ENCODE measurements at places on chromosomes 7 and 10.

- no peak for DNase-seq
Measured at GRCh38 chr7:92797284-92797683, 39.1 kb downstream of the CDK6 start.

DNA sequence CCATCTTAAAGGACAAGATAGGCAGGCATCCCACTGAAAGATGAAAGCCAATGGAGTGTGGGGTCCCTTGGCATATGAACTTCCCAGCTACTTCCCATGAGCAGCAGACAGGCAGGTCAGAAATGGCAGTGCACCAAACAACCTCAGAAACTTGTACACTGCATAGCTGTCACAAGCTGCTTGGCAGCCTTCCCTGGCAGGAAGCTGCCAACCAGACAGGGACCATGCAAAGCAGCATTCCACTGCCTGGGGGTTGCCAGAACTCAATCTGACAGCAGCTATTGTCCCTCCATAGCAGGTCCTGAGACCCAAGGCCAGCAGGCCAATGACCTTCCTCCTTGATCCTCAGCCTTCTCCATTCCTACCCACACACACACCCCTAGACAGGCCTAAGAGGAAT lies 139.5 kb downstream of the PLCE1 start:
- DNase-seq = no peak

- no peak for DNase-seq
Measured at GRCh38 chr7:43756368-43757072, 2.0 kb upstream of the BLVRA start.

GRCh38 chr7:102319671-102320070 lies 33.0 kb downstream of the SH2B2 start:
- no peak for DNase-seq

- no peak for DNase-seq
Measured at GRCh38 chr7:139948587-139949335, 114.0 kb downstream of the PARP12 start.

GRCh38 chr10:80201608-80202141 lies 3.7 kb downstream of the ANXA11 start:
- DNase-seq = no peak

- DNase-seq = no peak
Measured at GRCh38 chr10:99393036-99393435, 37.4 kb downstream of the GOT1 start.

DNA sequence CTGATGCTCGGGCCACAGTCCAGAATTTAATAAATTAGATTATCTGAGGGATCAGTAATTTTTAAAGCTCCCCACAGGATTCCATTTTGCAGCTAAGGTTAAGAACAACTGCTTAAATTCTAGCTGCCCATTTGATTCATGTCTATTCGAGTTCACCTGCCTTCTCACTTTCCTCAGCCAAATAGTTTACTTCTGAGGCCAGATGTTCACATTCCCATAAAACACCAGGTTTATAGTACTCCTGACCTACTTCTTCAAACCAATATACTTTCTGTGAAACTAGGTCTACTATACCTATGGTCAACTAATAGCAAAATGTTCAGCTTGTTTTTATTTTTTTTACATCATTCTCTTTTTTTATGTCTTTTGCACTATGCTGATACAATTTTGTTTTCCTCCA lies 86.3 kb downstream of the GPR158 start:
- DNase-seq = no peak

DNA sequence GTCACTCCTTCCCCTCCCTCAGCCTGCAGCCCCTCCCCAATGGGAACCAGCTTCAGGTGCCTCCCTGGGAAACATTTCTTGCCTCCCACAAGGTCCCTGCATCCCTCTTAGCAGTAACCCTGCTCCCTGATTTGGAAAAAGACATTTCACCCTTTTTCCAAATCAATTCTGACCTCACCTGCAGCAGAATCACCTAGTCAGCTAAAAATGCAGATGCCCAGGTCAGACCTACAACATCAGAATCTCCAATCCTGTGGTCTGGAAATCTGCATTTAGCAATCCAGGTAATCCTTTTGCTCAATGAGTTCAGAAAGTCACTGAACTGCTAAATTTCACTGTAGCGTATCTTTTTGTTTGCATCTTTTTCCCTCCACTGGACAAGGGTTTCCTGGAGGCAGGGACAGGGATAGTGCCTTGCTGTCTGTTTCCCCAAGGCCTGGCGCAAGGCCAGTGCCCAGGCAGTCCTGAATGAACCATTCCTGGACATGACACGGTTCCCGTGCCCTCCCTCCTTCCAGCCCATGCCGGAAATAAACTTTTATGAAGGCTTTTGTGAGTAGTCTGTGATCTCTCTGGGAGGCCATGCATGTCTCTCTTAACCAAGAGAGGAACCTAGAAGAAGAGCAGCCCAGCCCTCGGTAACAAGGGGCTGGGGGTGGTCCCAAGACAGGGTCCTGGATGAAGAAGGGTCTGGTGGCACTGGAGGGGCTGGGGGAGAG lies 44.0 kb downstream of the COL13A1 start:
- no peak for DNase-seq

- no peak for DNase-seq
Measured at GRCh38 chr10:24333736-24334135, 124.8 kb downstream of the KIAA1217 start.

- no peak for DNase-seq
Measured at GRCh38 chr10:60883187-60883586, 60.8 kb downstream of the RHOBTB1 start.

GRCh38 chr7:140714331-140715040 lies 18.0 kb downstream of the NDUFB2 start:
- DNase-seq = no peak

- DNase-seq = peak; percentile 9
Measured at GRCh38 chr10:22505911-22506685, 160.8 kb downstream of the SPAG6 start.

GRCh38 chr10:14688606-14689005 lies 86.1 kb downstream of the FAM107B start:
- no peak for DNase-seq

DNA sequence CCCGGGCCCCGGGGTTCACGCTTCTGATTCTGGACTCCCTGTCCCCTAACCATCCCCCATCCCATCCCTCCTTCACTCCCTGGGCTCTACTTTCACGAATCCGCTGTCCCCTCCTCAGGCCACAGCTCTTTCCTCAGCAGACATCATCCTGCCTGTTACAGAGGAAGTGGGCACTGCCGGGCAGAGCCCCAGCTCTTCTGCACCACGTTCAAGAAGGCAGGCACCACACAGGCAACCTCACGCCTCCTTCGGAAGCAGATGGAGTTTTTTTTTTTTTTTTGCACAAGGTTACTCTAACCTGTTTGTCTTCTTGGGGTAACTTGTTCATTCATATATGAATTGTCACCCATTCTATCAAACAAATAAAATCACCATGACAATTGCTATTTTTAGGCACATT lies 17.9 kb upstream of the ZNF32 start:
- DNase-seq = no peak

DNA sequence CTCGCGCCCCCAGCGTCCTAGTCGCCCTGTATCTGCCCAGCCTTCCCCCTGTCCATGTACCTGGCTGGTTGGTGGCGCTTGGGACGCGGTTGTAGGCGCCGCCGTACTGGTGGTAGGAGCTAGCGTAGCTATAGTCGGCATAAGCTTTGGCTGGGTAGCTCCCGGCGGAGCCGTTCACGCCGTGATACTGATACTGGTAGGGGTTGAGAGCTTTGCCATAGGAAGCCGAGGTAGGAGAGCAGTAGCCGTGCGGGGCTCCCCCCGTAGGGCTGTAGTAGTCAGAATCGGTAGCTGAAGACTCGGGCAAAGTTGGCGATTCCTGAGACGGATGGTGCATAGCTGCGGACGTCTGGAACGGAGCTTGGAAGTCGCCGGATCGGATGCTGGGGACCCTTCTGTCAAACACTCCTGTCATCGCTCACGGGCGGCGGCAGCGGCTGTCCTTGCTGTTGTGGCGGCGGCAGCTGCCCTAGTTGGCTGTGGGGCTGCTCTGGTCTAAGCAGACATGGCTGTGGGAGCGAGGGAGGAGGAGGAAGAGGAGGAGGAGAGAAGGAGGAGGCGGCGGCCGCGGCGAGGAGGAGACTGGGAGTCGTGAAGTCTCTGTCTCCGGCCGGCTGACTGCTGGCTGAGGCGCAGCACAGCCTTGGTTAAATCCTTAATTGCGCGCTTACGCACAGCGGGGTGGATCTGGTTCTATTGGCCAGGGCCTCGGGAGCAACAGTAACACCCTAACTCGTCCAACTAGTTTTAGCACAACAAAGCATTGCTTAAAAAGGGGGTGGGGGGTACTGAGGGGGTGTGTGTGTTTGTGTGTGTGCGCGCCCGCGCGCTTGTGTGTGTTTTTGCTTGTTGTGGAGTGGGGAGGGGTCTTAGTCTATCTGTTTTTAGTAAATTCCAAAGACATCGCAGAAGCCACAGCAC lies at the start of gene DLX5:
TSS of gene DLX5 (minus strand) at position 623 of the 921 bp plus-strand sequence. CDS start at position 415, 208 bp downstream.
- DNase-seq = no peak

DNA sequence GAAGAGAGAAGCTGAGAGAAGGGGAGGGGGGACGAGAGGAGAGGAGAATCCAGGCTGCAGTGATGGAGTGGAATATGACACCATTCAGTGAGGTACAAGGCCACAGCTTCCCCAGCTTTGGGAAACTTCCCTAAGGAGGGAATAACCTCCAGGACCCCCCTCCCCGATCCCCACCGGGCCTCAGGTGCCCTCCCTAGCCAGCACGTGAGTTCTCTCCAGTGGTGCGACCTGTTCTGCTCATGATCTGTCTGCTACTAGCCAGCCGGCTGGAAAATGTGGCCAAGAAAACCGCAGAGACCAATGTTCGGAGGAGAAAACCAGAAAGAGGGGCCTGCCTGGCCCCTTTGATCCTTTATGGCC lies 39.9 kb upstream of the AGK start:
- DNase-seq = no peak

GRCh38 chr10:119360181-119360921 lies 153.0 kb downstream of the GRK5 start:
- no peak for DNase-seq

DNA sequence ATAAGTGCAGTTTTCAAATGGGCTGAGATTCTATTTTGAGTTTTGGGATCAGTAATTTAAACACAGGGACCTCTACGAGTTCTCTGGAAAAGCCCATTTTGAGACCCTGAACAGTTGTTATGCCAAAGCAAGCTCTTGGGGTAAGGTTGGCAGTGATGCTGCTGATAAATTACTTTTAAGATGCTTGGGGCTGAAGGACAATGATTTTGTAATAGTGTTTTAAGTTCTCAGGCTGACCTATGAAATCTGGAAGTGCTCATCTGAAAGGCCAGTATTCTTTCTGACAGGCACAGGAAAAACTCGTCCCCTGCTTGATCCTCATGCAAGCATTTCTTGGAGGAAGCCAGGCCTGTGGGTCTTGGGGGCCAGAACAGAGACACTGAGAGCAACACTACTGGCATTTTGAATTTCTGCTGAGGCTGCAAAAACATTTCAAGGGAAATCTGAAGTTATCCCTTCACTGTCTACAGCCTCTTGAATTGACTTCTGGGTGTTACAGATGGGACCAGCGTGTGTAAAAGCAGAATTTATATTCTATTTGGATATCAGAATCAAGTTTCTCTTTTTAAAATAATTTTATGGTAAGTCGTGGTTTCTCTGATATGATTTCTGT lies 79.7 kb downstream of the AUTS2 start:
- no peak for DNase-seq

GRCh38 chr10:14123139-14123538 lies 207.6 kb downstream of the FRMD4A start:
- DNase-seq = no peak

- no peak for DNase-seq
Measured at GRCh38 chr10:12332572-12333379, 16.6 kb upstream of the CAMK1D start.

DNA sequence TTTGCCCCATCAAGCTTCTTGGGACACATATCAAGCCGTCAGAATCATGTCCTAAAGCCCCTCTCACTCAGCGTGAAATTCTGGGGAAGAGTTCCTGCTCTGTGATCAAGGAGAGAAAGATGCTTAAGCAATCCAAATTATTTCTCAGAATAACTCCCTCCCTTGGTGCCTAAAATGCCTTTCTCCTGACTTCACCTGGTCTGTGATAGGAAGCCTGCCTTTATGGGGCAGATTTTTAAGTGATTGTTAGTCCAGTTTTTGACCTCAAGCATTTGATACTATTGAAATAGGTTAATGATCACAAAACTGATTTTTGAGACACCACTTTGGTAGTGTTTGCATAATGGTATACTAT lies 76.4 kb upstream of the MAGI2 start:
- no peak for DNase-seq

- DNase-seq = no peak
Measured at GRCh38 chr7:76244781-76245391, 43.2 kb downstream of the SRRM3 start.

DNA sequence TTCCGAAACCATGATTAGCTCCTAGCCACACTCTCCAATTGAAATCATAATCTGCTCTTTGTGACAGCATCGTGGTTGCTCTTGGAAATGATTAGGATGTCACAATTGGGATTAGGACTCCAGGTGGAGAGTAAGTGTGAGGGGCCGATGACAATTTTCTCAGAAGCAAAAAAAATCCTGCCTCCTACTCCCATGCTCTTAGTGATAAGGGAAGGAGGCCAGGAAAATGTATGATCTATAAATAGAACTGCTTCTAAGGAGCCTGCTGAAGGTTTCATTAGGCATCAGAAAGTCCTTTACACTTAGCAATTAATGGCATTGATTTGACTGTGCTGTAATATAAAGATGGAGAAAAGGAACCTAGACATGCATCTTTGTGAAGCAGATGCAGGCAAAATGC lies 226.3 kb upstream of the AGK start:
- no peak for DNase-seq

GRCh38 chr7:136958016-136958415 lies 89.6 kb downstream of the CHRM2 start:
- no peak for DNase-seq

- no peak for DNase-seq
Measured at GRCh38 chr10:133254421-133255120, 16.9 kb downstream of the VENTX start.

DNA sequence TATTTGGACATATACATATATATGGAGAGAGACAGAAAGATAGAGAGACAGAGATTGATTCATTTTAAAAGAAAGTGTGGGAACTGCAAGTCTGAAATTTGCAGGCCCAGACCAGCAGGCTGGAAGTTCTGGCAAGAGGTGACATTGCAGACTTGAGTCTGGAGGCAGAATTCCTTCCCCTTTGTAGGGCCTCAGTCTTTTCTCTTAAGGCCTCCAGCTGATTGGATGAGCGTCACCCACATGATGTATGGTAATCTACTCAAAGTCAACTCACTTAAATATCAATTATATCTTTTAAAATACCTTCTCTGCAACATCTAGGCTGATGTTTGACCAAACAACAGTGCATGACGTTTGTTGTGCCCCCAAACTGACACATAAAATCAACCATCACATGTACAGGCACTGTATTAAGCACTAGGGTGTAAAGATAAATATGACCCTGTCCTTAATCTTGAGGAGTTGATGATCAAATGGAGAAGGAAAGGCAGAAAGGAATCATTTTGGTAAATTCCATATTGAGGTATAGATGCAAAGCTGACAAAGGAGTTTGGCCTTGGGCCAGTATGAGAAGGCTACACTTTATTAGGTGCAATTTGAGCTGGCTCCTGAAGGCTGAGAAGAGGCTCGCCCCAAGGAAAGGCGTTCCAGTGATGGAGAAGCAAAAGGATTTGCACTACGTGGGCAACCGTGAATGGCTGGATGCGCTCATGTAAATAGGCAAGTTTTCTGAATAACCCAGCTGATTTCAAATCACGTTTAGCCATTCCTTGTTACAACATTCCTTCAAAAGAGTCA lies 52.6 kb downstream of the BPGM start:
- no peak for DNase-seq

All from stimulated activated CD4-positive, alpha-beta T cell treated with anti-CD3 and anti-CD28 coated beads, TNF-alpha, amount 100 ng/mL, for 4 hours (primary cell).